ENCODE measurements at places on chromosomes 2 and 18.
A peak's percentile ranks its signal among the peaks of the same experiment; 100 is the strongest.

DNA sequence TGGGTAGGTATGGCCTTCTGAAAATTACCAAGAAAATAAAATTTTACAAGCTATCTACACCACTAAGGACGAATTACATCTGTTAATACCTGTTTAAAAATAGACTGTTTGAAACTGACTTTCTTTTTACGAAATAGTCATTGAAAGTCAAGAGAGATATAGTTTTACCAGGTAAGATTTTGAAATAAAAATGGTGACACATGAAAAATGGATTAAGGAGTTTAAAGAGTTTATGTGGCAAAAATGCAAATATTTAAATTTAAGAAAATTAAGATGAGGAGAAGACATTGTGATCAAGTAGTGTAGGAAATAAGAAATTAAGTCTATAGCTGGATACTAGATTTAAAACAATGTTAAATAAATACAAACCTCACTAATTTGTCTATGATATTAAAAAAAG is 271.5 kb downstream of the TRIB2 start:
- DNase-seq: no peak

- no peak for DNase-seq
These were observed 53.7 kb upstream of the PTH2R start for GRCh38 chr2:208352644-208353567.

DNA sequence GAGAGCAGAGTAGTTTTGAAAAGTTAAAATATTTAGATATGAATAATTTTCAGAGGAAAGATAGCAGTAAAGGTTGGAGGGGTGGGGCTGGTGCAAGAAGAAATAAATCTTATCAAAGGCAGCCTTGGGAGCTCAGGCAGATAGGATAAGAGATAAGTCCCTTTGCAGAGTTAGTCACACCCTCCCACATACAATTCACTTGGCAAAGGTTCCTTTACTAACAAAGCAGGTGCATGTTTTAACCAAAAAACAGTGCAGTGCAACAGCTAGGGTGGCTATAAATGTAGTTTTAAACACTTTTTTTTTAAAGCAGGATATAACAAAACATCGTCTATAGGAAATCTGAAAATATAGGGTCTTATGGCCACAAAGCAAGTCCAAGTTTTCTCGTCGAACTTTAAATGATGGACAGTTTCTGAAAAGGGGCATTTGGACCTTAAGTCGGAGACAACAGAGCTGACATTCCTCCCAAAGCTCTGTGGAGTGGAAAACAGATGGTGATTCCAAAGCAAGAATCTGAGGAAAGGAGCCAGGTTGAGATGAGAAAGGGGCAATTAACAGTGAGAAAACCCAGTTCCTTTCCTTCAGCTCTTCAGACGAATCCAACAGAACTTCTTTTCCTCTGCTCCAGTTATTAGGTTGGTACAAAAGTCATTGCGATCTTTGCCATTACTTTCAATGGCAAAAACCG is 53.0 kb downstream of the EPHA4 start:
- DNase-seq: no peak

GRCh38 chr2:37784071-37784758 is 112.8 kb upstream of the CDC42EP3 start:
- DNase-seq: no peak

DNA sequence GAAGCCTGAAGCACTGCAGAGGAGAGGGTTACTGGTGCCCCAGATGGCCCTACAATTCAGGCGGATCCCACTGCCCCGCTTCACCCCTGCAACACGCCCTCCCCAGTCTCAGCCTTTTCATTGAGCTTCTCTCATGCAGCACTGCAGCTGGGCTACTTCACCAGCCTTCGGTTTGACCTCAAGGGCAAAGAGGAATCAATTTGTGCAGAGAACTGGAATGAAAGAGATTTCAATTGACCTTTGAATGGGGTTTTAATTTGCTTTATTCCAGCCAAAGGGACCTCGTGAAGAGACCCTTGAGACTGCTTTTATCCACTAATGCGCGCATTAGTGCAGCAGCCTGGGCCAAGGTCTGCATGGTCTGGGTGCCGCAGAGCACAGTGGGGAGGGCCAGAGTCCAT is 8.8 kb upstream of the POMC start:
- DNase-seq: no peak

GRCh38 chr2:46230115-46230571 is 67.1 kb upstream of the EPAS1 start:
- DNase-seq: no peak

DNA sequence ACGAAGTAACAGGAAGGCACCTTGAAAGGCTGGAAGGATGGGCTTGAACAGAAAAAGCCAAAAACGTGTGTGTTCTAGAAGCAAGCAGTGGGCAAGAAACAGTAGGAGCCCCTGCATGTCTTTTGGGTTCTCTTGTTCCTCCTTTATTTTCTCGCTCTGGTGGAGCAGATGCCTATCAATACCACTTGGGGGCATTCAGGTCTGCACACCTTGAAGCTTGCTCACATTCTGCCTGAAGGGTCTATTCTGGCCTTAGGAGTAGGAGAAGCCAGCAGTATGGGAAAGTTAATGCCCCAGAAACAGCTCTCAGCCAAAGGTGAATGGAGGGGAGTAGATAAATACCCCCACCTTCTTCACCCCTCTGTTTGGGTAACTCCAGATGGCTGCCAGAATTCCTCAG is 204.5 kb downstream of the TXNL1 start:
- no peak for DNase-seq

- DNase-seq: no peak
These were observed 205.4 kb downstream of the ZNF407 start for GRCh38 chr18:74803117-74803516.

GRCh38 chr2:180442860-180443644 is 436.0 kb upstream of the CWC22 start:
- no peak for DNase-seq

DNA sequence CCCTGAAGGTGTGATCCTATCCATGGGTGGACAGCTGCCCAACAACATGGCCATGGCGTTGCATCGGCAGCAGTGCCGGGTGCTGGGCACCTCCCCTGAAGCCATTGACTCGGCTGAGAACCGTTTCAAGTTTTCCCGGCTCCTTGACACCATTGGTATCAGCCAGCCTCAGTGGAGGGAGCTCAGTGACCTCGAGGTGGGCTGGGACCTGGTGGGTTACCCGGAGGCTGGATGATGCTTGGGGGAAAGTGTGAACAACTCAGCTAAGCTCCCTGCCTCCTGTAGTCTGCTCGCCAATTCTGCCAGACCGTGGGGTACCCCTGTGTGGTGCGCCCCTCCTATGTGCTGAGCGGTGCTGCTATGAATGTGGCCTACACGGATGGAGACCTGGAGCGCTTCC is 16.2 kb downstream of the CAD start:
- no peak for DNase-seq

DNA sequence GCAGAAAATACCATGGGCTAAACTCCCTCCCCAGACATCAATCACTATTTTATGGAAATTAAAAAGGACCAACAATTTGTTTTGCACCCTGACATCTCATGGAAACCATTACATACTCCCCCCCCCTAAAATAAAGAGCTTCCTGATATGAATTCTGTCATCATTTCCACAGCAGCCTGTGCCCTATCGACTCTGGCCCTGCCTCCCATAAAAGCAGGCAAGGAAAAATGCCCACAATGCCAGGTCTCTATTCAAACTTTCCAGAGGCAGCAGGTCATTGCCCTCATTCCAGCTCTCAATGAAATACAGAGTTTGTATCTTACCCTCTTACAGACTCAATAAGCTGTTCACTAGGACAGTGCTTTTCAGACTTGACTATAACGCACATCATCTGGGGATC is 254.4 kb upstream of the TANK start:
- DNase-seq: no peak

DNA sequence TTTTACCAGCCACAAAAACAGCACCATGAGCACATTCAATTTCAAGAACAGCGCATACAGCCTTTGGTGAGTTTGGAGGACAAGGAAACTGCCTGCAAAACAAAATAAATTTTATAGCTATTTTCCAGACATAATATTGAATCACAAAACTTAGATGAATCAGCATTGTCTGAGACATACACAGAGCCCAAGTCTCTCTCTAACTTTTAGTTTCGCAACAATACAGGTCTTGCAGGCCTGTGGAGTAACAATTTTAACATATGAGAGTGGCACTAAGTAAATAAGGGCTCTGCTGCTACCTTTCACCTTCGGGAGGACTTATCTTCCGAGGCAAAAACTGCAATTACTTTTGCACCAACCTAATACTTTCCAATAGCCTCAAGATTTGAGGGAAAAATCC is 56.1 kb upstream of the PEX13 start:
- DNase-seq: no peak

GRCh38 chr2:224796695-224797305 is 80.6 kb upstream of the CCDC195 start:
- DNase-seq: no peak

DNA sequence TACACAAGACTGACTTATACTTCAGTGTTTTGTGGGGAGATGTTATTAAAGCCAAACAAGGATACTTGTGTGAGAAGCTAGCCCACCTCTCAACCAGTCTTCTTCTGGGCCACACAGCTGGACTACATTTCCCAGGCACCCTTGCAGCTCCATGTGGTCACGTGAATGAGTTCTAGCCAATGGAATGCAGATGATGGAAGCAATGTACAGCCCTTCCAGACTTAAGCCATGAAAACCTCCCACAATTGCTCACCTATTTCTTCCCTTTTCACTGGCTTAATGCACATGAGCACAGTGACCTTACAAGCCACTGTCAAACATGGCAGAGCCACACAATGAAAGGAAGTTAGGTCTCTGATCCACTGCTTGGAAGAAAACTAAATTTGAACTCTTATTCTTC is 20.4 kb upstream of the FEZ2 start:
- DNase-seq: peak; percentile 26

DNA sequence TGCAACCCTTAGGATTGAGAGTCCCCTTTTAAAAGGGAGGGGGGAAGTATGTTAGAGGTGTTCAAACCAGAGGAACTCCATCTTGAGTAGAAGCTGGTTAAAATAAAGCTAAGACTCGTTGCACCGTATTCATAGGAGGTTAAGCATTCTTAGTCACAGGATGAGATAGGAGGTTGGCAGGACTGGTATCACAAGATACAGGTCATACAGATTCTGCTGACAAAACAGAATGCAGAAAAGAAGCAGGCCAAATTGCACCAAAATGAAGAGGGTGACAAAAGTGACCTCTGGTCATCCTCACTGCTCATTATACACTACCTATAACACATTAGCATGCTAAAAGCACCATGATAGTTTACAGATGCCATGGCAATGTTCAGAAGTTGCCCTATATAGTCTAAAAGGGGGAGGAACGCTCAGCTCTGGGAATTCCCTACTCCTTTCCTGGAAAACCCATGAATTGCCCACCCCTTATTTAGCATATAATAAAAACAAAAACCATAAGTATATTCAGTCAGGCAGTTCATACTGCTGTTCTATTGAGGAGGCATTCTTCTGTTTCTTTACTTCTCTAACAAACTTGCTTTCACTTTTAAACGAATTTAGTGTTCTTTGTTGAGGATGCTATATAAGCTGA is 192.2 kb upstream of the NDUFV2 start:
- DNase-seq: no peak

DNA sequence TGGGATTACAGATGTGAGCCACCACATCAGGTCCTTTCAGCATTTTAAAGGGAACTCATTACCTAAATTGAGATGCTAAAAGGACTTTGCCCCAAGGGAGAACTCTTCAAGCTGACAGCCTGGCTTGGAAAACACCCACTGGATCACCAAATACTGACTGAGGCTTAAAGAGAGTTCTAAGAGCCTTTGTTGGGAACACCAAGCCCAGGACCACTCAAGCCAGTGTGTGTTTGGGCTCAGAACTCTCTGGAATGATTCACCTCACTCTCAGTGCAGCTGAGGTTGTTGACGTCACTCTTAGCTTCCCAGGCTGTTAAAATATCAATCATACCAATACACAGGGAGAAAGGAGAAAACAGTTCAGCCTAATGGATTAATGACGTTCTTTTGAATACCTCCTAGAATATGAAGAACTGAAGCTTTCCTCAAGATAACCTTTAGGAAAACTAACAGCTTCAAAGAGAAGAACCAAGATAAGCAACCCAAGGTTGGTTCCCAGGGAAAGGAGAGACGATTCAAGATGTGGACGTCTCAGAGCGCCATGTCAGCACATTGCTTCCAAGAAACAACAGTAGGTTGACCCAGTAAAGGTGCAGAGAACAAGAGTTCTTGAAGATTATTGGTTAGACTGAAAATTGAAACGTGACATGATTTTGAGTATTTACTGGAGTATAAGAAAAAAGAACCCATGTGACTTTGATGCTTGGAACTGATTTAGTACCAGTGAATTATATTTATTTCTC is 48.0 kb upstream of the MGAT4A start:
- DNase-seq: no peak

All from stimulated activated naive CD8-positive, alpha-beta T cell treated with anti-CD3 and anti-CD28 coated beads, Interleukin-15, Interleukin-2, amounts not matched to agents 100 U/mL and 50 U/mL, for 24 hours (primary cell).